Brain (organoid and tissue), 16 donors: ENCODE measurements at places on chromosomes 4 and X. TPM values are rescaled to one million over a fixed set of nuclear protein-coding genes. Genes with fewer than 3 reads are reported as not detected.
A peak's percentile ranks its signal among the peaks of the same experiment; 100 is the strongest.

- DNase-seq = no peak
Observed at GRCh38 chrX:40984962-40985361, 100.3 kb upstream of the USP9X start.

- no peak for DNase-seq
Observed at GRCh38 chrX:36898301-36898700, 109.9 kb upstream of the FAM47C start.

- DNase-seq = peak; percentile 68
Observed at GRCh38 chr4:36269101-36269500, 12.3 kb upstream of the DTHD1 start.

GRCh38 chrX:126342859-126343258 lies 176.8 kb upstream of the DCAF12L2 start:
- no peak for DNase-seq

GRCh38 chr4:139658185-139658584 lies 7.4 kb upstream of the MGST2 start:
- no peak for DNase-seq

DNA sequence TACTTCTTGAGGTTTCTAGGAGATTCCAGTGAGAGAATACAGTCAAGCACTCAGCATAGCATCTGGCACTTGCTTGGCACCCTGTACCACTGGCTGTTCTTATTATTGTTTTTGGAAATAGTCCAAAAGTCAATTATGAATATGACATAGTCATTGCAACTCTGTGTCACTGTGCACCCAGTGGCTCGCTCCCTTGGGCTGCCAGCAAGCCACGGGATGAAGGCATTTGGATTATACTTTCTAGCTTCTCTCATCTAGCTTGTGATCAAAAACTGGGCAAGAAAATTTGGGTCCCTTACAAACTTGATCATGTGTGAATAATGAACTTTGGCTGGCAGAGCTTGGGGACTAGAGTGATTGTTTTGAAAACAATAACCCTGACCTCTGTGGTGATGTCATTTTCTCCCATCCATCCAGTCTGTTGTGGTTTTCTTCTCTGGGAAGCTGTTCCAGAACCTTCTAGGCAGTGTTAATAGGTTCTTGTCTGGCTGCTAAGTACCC lies 32.7 kb upstream of the LIMCH1 start:
- peak; percentile 67 for DNase-seq

Gene ADGRA3
- polyA plus RNA-seq = 22.8 TPM

Gene RLIM
- 10.1 TPM for polyA plus RNA-seq
